Activated CD4-positive, alpha-beta memory T cell treated with anti-CD3 and anti-CD28 coated beads for 36 hours (primary cell): ENCODE measurements at places on chromosomes 2 and 18.
A peak's percentile ranks its signal among the peaks of the same experiment; 100 is the strongest.

- no peak overlapping the region for H3K27ac ChIP-seq
- no peak for DNase-seq
- H3K36me3 ChIP-seq: no peaks in the 10 kb centered on the region
- H3K4me1 ChIP-seq: peaks cover 28% of the 10 kb centered on the region
Measured at GRCh38 chr2:9773903-9774239, 69.4 kb upstream of the TAF1B start.

DNA sequence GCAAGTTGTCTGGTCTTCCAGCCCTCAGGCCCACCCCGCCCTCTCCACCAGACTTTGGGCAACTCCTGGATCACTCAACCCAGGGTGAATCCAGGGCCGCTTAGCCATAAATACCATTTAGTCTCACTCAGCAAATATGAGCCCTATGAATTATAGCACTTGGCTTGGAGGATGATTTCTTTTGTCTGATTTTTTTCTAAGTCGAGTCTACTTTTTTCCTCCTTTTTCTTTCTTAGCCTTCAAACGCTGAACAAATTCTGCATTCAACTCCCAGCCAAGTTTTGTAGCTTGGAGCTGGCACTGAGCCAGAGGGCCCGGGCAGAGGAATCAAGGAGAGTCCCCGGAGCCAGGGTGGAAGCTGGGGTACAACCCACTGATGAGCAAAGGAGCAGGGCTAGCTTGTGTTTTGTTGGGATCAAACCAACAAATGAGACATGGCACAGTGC, 48.7 kb downstream of the SERTAD2 start:
- no peaks in the 10 kb centered on the region for H3K27me3 ChIP-seq
- no peak overlapping the region for H3K27ac ChIP-seq
- no peak for DNase-seq
- peaks cover 26% of the 10 kb centered on the region for H3K4me1 ChIP-seq

DNA sequence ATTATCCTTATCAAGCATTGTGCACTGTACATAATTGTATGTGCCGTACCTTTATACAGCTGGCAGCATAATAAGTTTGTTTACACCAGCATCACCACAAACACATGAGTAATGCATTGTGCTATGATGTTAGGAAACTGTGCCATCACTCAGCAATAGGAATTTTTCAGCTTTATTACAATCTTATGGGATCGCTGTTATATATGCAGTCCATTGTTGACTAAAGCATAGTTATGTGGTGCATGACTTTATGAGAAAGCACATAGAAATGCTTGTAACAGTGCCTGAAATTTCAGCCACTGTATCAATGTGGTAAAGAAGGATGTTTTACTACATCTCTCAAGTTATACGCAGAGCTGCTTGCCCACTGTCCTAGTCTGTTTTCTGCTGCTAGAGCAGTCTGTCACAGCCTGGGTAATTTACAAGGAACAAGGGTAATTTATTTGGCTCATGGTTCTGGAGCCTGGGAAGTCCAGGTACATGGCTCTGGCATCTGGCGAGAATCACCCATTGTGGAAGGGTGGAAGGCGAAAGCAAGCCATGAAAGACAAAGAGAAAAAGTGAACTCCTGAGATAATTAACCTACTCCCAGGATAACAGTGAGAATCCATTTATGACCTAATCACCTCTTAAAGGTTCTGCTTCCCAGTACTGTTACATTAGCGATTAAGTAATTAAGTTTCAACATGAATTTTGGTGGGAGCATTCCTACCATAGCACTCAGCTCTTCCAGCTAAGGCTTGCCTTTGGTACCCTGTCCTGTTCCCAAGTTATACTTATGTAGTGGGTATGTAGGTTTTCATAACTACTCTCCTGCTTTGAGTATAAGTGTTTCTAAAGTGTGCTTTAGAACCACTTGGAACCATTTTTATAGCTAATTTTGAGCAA, 4.6 kb downstream of the MAP3K20 start:
- no peak overlapping the region for H3K27ac ChIP-seq
- H3K27me3 ChIP-seq: peaks cover 22% of the 10 kb centered on the region
- peaks cover 9% of the 10 kb centered on the region for H3K4me1 ChIP-seq
- H3K36me3 ChIP-seq: no peaks in the 10 kb centered on the region
- no peak overlapping the region for H3K4me3 ChIP-seq

DNA sequence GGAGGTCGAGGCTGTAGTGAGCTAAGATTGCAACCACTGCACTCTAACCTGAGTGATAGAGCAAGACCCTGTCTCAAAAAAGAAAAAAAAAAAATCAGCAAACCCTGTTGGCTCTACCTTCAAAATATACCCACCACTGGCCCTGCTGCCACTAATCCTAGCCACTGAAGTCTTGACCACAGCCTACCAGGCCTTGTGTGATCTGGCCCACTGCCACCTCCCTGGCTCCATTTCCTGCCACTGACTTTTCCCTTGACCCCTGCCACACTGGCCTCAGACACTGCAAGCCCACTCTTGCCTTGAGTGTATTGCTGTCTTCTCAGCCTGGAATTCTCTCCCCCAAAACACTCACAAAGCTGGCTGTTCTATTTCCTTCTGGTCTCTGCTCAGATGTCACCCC, 33.7 kb downstream of the SH2D6 start:
- H3K27ac ChIP-seq: no peak overlapping the region
- no peak for DNase-seq
- H3K27me3 ChIP-seq: no peaks in the 10 kb centered on the region
- no peaks in the 10 kb centered on the region for H3K36me3 ChIP-seq

GRCh38 chr2:40700231-40700954, 248.5 kb upstream of the SLC8A1 start:
- no peak overlapping the region for H3K4me3 ChIP-seq
- no peak for DNase-seq
- no peaks in the 10 kb centered on the region for H3K4me1 ChIP-seq
- no peak overlapping the region for H3K27ac ChIP-seq

DNA sequence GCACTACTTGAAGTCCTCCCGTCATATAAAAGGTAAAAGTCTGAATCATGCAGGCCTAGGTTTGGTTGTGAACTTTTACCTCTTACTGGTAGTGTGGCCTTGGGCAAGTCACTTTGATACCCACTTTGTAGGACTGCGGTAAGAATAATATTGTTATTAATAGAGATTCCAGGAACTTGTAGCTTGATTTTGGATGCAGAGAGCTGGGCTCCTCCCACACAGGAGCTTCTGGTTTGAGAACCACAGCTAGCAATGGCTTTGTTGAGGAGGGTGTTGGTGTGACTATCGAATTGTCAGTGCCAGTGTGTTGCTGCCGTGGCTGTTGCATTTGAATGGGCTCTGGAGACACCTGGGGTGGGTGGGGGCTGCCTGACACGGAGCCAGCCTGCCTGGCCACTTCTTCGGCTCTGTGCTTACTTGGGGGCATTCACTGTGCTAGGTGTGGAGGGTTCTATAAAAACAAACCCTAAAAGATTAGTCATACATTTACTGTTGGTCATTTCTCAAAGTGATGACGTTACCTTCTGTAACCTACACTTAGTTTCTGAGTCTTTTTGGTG, 38.5 kb downstream of the ASAP2 start:
- H3K4me3 ChIP-seq: no peak overlapping the region
- no peaks in the 10 kb centered on the region for H3K36me3 ChIP-seq
- DNase-seq: peak; percentile 34
- peaks cover 7% of the 10 kb centered on the region for H3K27me3 ChIP-seq
- peaks cover 6% of the 10 kb centered on the region for H3K4me1 ChIP-seq

DNA sequence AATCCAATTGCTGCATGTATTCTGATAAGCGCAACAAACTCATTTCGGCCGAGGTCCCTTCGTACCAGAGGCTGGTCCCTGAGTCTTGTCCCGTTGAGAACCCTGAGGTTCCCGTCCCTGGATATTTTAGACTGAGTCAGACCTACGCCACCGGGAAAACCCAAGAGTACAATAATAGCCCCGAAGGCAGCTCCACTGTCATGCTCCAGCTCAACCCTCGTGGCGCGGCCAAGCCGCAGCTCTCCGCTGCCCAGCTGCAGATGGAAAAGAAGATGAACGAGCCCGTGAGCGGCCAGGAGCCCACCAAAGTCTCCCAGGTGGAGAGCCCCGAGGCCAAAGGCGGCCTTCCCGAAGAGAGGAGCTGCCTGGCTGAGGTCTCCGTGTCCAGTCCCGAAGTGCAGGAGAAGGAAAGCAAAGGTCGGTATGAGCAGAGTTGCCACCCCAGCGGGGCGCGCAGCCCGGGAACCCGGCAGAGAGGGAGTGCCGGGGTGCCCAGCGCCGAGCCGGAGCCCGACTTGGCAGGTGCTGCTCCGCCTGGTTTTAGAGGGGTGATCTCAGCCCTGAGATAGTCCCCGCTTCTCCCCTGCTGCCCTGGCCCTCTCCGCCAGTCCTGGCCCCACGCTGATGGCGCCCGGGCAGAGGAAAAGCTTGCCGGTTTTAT, 714 bp downstream of the HOXD10 start:
- peaks cover 87% of the 10 kb centered on the region for H3K27me3 ChIP-seq
- H3K4me1 ChIP-seq: peaks cover 3% of the 10 kb centered on the region
- H3K27ac ChIP-seq: no peak overlapping the region
- H3K36me3 ChIP-seq: peaks cover 10% of the 10 kb centered on the region
- no peak overlapping the region for H3K4me3 ChIP-seq
- no peak for DNase-seq

- H3K27ac ChIP-seq: no peak overlapping the region
- H3K36me3 ChIP-seq: no peaks in the 10 kb centered on the region
- H3K27me3 ChIP-seq: peaks cover 21% of the 10 kb centered on the region
- DNase-seq: no peak
- H3K4me3 ChIP-seq: no peak overlapping the region
Measured at GRCh38 chr18:44915661-44916060, 235.0 kb downstream of the SETBP1 start.

GRCh38 chr2:239271471-239271870, 129.3 kb downstream of the HDAC4 start:
- H3K36me3 ChIP-seq: peaks cover 8% of the 10 kb centered on the region
- DNase-seq: no peak
- H3K27ac ChIP-seq: no peak overlapping the region
- peaks cover 74% of the 10 kb centered on the region for H3K4me1 ChIP-seq

DNA sequence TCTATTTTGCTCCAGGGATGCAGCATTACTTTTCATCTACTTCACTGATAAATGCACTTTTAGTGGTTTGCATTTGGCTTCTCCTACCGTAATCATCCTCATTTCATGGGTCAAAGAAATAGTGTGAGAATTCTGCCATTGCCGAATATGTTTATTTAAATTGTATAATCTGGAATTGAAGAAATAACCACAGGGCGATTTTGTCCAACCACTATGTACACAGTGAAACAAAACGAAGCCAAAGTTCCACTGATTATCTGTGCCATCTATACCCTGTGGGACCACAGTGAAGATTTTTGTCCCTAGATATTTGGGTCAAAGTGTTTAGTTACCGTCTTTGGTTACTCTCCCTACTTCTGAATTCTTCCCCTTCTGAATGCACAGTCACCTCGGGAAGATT, 888.6 kb upstream of the NRXN1 start:
- H3K36me3 ChIP-seq: no peaks in the 10 kb centered on the region
- no peaks in the 10 kb centered on the region for H3K4me1 ChIP-seq
- H3K27ac ChIP-seq: no peak overlapping the region
- H3K27me3 ChIP-seq: no peaks in the 10 kb centered on the region
- no peak overlapping the region for H3K4me3 ChIP-seq
- DNase-seq: no peak

DNA sequence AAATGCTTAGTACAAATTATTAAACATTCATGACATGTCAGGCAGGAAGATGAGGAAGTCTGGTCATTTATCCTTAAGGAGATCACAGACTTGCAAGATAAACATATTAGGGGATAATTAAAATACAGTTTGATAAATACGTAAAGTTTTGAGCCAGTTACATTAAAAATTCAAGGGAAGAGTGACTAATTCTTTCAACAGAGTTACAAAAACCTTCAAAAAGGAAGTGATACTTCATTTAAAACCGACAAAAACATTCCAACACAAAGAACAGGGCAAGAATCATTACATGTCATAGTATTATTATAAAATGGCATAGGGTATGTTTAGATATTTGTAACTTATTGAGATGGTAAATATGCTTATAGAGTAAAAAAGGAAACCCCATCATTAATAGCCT, 636.0 kb downstream of the NR4A2 start:
- H3K4me3 ChIP-seq: no peak overlapping the region
- H3K36me3 ChIP-seq: no peaks in the 10 kb centered on the region
- no peaks in the 10 kb centered on the region for H3K27me3 ChIP-seq
- H3K27ac ChIP-seq: no peak overlapping the region
- DNase-seq: no peak
- H3K4me1 ChIP-seq: no peaks in the 10 kb centered on the region

DNA sequence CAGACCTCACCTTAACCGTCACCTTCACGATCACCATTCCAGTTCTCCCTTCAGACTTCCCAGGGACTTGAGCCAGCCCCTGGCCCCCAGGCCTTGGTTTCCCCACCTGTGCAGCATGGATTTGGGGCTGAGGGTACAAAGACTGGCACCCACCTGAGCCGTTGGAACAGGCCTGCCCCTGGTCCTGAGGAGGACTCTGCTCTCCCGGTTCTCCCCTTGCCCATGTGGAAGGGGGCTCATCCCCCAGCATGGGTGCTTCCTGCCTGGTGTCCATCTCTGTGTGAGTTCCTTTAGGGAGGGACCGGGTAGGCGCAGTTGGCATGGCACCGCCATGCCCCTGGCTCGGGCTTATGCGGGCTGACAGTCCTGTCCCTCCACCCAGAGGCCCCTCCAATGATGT, 10.9 kb upstream of the GPR35 start:
- no peak overlapping the region for H3K4me3 ChIP-seq
- H3K4me1 ChIP-seq: peaks cover 8% of the 10 kb centered on the region

- peaks cover 16% of the 10 kb centered on the region for H3K27me3 ChIP-seq
- no peaks in the 10 kb centered on the region for H3K36me3 ChIP-seq
- no peak overlapping the region for H3K27ac ChIP-seq
- no peak overlapping the region for H3K4me3 ChIP-seq
Measured at GRCh38 chr18:48024009-48024512, 93.6 kb upstream of the SMAD2 start.

DNA sequence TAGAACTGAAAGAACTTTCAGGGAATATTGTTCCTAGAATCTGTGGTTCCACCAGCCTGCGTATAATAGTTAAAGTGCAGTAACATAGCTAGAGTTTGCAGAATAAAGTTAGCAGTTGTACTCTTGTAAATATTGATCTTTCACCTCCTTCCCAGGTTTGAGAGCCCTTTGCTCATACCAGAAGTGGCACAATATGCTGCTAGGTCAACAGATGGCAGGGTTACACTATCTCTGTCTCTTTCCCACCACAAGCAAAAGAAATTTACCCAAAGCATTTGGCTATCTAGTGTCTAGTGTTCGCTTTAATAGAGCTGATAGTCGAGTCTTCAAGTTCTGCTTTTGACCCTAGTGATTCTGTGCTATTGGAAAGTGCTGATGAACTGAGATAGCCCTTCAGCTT, 119.0 kb upstream of the KLHL14 start:
- no peaks in the 10 kb centered on the region for H3K4me1 ChIP-seq
- no peak for DNase-seq
- no peaks in the 10 kb centered on the region for H3K36me3 ChIP-seq

DNA sequence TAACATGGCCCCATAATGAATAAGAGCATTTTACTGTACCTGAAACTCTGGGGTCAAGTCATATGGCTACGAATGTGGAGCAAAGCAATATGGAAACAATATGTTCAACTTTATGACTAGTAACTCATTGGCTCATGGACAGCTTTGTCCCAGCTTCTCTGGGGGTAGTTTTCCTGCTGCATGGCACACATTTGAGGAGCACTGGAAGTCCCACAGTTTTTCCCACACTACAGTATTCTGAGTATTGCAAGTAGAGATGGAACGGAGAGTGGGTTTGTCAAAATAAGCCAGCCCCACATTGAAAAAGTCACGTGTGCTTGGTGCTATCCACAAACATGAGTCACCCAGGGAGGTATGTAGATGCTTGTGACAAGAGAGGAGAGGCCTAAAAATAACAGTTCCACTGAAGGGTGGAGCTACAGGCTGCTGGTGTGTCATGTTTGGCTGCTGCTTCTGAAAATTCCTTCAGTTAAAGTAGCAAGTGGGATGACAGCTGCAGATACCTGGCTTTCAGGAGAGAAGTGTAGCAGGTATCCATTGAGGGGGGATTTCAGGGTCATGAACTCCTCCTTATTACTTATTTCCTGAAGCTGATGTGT, 48.2 kb upstream of the CTAGE1 start:
- no peak overlapping the region for H3K27ac ChIP-seq
- no peaks in the 10 kb centered on the region for H3K4me1 ChIP-seq
- DNase-seq: no peak
